ENCODE measurements at places on chromosomes 1 and 21. TPM values are rescaled to one million over a fixed set of nuclear protein-coding genes. Genes with fewer than 3 reads are reported as not detected.

DNA sequence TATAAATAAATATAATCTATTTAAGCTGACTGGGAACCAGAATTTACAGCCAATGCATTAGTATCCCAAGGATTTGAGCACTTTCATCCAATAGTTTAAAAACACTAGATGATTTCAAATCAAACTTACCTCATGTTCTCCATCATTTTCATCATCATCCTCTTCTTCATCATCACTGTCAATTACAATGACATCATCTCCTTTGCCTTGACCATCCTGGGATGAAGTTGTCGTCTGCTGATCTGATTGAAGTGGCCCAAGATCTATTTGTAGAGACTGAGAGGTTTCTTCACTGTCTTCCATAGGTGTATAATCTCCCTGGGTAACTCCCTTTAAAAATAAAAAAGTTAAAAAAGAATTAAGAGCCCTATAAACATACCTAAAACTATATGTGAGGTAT lies 47.7 kb downstream of the TPR start:
- no peak for DNase-seq

DNA sequence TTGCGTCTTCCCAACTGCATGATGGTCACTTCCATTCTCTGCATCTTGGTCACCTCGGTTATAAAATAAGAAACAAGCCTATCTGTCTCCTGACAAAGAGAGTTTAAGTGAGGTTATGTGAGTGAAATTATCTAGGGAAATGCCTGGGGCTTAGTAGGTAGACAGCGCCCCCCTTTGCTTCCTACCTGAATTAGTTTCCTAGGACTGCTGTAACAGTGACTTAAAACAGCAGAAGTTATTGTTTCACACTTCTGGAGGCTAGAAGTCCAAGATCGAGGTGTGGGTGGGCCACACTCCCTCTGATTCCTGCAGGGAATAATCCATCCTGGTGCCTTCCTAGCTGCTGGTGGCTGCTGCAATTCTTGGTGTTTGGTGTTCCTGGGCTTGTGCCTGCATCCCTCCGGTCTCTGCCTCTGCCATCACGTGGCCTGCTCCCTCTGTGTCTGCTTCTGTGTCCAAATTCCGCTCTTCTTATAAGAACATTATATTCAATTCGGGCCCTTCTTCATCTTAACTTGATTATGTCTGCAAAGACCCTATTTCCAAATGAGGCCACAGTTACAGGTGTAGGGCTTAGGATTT lies 92.6 kb downstream of the IGSF21 start:
- DNase-seq: no peak

DNA sequence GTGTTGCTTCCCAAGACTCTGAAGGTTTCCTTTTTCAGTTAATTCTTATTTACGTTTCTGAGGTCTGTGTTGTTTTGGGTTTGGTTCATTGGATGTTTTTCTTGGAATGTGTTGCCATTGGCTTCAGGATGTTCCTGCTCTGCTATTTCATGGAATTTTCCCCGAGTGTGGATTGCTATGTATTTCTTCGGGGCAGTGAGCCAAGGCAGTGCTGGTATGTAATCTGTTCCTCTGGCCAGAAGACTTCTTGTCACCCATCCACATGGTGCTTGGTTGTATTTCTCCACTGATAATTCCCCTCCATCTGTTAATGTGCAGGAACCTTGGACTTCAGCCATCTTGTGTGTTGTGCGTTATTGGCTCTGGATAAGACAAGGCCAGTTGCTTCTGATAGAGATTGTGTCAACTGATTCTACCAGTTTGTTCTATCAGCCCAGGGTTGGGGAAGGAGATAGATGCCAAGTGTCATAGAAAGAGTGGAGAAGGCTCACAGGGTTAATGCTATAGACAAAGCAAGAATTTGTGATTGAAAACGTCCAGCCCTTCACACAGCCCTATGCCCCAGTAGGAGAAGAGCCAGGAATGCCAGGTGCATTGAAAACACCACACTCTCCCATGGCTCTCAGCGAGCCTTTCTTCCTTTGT lies 505.2 kb downstream of the PLPP3 start:
- DNase-seq: peak; percentile 87

DNA sequence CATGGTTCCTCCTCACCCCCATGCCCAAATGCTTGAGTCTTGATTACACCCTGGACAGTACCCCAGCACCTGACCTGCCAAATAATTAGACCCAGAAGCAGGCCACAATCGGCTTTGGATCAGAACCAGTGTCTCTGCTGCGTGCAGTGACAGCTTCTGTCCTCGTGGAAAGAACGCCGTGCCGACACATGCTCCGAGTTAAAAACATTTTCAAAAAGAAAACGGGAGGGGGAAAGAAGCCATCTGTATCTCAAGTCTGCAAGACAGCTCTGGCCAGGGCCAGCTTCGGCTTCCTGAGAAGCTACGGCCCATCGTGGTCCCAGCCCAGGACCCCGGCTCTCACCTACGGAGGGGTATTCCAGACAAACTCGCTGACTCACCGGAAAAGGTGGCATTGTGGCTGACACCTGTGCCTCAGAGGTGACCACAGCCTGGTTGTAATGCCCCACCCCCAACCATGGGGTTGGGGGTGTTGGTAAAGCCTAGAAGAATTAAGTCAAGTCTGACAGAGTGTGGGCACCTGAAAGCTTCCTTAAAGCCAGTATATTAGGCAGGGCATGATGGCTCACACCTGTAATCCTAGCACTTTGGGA lies 25.8 kb downstream of the SSBP3 start:
- no peak for DNase-seq

GRCh38 chr1:32618673-32619221 lies 31.6 kb downstream of the ZBTB8OS start:
- DNase-seq: no peak

DNA sequence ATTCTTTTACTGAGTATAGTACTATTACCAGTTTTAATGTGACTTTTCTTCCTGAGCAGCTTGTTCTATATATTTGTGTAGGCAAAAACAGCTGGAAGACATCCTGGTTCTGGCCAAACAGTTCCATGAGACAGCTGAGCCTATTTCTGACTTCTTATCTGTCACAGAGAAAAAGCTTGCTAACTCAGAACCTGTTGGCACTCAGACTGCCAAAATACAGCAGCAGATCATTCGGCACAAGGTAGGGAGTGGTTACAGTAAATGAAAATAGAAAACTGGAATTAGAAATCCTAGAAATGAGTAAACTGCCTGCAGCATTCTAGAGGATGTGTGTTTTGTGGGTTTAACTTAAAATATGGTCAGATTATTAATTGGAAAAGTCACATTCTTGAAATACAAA lies 64.1 kb upstream of the BMP8A start:
- no peak for DNase-seq

- no peak for DNase-seq
These were observed 277.8 kb downstream of the LTN1 start for GRCh38 chr21:28714777-28715464.

GRCh38 chr1:151475175-151475574 lies 15.9 kb upstream of the POGZ start:
- DNase-seq: no peak

DNA sequence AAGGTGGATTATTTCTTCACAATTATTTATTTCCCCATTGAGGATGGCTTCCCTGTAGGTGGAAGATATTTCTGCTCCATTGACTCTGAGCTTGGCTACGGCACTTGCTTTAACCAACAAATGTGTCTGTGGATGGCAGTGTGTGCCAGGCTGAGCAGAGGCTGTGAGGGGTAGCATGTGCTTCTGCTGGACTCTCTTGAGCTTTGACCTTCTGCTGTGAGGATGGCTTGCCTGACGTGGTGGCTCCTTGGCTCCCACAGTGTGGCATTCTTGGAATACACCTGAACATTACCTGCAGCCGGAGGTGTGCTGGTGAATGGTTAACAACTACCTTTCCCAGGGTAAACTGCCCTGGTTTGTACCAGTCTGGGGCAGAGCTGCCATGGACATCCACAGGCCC lies 46.8 kb downstream of the WDR3 start:
- DNase-seq: no peak

DNA sequence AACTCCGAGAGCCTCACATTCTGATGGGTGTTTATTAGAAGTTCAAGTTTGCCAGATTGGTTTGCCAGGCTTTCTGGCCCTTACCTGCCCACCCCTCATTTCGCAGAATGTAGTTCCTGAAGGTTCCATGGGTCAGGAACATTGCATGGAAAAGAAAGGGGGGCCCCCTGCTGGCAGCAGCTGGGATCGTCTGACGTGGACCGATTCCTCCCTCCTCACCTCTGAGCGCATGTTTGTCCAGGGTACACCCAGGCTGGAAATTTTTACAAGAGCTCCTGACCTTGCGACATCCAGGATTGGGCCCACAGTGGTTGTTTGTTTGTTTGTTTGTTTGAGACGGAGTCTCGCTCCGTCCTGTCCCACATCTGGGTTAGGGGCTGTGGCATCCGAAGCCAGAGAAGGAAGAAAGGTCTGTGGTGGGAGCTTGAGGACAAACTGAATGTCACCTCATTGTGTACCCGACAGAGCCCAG lies 126.0 kb upstream of the TMEM51 start:
- peak; percentile 62 for DNase-seq

The ADAMTS5 gene
- 17.4 TPM for polyA plus RNA-seq

The TLR5 gene
- polyA plus RNA-seq: not detected

The IPO9 gene
- polyA plus RNA-seq: 53.9 TPM

The UBXN10 gene
- 0.32 TPM for polyA plus RNA-seq

The UBE2U gene
- polyA plus RNA-seq: not detected

The DFFA gene
- 35.7 TPM for polyA plus RNA-seq

The CRNN gene
- polyA plus RNA-seq: not detected

The RPL22 gene
- polyA plus RNA-seq: 641 TPM

The FNDC5 gene
- 160 TPM for polyA plus RNA-seq

The PCSK9 gene
- polyA plus RNA-seq: 4.6 TPM

The NBPF1 gene
- 77.4 TPM for polyA plus RNA-seq
